ENCODE measurements at places on chromosomes 3 and 15.

DNA sequence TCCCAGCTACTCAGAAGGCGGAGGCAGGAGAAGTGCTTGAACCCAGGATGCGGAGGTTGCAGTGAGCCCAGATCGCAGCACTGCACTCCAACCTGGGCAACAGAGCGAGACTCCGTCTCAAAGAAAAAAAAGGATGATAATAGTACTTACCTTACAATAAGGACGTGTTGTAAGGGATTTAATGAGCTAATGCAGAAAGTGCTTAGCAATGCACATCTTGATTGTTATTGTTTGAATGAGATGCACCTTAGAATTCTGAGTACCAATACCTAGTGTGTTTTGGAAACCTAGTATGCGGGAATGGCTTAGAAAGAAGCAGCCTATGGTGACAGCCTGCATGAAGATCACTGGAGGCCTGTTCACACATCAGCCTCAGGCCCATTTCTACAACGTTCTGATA, 19.5 kb downstream of the SNUPN start:
- no peak for DNase-seq

- no peak for DNase-seq
Observed at GRCh38 chr3:55964491-55964985, 477.4 kb upstream of the WNT5A start.

- DNase-seq: no peak
Observed at GRCh38 chr3:196524527-196524926, 9.4 kb upstream of the SMCO1 start.

DNA sequence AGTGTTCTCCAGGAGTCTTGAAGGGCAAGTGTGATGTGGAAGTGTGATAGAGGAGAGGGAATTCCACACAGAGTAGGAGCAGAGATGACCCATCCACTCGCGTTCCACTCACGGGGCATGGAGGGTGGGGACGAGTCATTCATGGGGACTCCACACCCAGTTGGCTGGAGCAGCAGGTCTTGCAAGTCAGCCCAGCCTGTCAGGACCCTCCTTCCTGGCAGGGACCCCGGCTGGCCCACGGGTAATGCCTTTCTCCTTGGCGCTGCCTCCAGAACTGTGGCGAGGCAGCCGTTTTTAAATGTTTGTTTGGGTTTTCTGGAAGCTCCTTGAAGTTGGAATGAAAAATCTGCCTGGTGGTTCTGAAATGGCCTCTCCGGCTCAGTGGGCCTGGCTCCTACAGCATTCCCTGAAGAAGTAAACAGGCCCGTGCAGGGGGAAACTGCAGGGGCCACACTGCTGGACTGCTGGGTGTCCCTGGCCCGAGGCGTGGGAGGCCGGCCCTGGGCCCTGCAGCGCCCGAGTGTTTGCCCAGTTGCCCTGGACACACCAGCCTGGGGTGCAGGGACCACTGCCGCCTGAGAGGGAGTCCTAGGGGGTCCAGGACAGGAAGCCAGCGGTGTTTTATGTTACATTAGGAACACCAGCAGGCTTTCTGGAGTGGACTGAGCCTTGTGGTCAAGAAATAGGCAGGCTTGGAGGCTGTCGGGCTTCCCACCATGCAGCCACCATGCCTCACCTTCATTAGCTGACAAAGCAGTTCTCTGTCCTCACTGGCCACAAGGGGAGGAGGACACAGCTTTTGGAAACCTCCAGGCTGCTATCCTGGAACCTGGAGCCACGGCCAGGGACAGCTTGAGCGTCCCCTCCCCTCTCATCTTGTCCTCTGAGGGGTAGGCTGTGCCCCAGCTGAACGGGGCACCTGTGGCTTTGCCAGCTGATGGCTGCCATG, 61.3 kb downstream of the CEMIP start:
- DNase-seq: peak; percentile 47

DNA sequence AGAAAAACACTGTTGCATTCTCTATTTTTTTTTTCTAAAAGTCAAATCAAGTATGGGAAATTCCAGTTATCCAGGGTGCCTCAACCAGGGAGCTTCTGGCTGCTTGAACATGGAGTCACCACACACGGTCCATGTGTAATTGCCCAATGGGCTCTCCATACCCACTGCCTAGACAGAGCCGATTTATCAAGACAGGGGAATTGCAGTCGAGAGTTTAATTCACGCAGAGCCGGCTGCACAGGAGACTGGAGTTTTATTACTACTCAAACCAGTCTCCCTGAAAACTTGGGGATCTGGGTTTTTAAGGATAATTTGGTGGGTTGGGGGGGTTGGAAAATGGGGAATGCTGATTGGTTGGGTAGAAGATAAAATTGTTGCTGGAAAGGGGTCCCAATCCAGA, 149.8 kb downstream of the TJP1 start:
- DNase-seq: no peak

DNA sequence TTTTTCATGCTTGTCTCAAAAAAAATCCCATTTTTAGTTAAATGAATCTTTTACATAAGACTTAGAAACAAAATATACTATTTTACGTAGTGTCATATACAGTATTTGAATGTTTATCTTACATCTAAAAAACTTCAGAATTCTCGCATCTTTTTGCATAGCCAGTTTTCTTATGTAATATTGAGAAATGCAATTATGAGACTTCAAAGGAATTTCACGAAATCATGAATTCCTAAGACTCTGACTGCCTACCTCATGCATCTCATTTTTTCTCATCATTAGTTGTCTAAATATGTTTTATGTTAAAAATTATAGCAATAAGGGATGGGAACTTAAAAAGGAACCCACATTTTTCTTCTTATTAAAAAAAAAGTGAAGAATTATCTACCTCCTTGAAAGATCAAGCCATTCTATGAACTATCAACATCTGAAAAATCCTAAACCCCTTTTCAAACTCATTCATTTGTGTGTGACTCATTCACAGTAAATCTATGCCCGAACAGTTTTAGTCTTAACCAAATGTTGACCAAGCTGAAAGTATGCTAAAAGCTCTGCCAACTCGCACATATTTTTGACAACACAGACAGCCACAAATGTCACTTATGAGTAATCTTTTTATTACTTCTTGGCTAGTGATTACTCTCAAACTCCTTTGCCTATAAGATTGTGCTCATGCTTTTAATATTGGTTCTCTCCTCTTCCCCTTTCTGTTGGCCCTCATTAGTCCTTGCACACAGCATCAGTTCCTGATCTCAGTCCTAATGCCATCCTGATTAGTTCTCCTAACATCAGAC, 115.9 kb downstream of the DCLK3 start:
- peak; percentile 94 for DNase-seq

GRCh38 chr3:43793648-43794372, 103.1 kb downstream of the ABHD5 start:
- no peak for DNase-seq

Measured in GM23248 (cell line).